NCI-H2029 treated with DMSO at 0.1 percent for 48 hours (cell line): ENCODE measurements at places on chromosomes 3 and 15.

GRCh38 chr15:100900795-100901169 lies 18.4 kb upstream of the LRRK1 start:
- DNase-seq = no peak

- no peak for DNase-seq
Observed at GRCh38 chr15:53171571-53171970, 381.4 kb upstream of the ONECUT1 start.

- DNase-seq = no peak
Observed at GRCh38 chr15:75732809-75733451, 20.3 kb upstream of the CSPG4 start.

- DNase-seq = no peak
Observed at GRCh38 chr3:182904164-182904563, 76.2 kb downstream of the DCUN1D1 start.

GRCh38 chr3:23740517-23740965 lies 65.2 kb upstream of the UBE2E1 start:
- no peak for DNase-seq

DNA sequence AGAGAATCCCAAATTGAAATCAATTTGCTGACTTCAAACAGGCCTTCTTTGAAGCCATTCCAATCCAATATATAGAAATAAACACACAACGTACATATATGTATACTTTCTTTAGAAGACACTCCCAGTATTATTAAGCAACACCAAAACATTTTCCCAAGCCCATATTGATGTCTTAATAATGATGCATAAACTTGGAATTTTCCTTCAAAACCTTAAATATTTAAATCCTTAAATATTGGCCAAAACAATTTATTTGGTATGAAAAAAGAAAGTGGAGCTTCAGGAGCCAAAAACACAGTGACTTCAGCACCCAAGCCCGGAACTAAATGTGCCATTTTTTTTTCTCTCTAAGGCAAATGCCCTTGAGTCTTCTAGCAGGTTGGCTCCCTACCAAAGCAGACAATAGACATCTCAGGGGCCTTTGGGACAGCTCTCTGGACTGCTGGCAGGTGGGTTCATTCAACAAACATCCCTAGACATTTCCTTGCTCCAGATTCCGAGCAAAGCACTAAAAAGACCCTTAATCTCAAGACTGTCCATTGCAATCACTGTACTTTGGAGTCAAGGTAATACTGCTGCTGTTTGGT lies 384.7 kb downstream of the NTRK3 start:
- DNase-seq = peak; percentile 19

DNA sequence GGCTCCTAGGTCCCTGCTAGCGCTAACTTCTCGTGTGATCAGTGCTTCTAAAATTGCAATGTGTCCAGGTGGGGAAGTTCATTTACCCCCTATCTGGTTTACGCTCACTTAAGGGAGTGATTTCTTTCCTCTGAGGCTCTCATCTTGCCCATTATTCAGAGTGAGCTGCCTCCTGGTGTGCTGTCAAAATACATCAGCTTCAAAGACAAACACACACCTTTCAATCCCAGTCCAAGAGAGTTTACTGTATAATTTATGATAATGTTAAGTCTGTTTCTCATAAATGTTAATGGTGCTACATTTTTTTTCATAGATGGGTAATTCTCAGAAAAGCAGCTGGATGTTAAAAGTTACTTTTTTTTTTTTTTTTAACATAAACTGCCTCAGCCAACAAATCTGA lies 112.3 kb downstream of the RORA start:
- DNase-seq = no peak

DNA sequence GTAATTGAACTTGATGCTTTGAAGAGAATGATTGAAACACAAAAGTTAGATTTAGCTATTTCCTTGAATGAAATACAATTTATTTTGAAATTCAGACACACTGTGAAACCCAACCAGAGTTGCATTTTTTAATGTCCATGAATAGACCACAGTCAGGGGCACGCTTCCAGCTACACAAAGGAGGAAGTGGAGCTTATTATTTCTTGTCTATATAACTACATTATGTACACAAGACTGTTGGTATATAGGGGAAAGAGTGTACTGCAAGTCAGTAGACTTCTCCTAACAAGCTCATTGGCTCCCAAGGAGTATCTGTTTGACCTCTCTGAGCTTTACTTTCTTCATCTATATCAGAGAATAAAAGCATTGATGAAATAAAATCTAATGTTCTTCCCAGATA lies 326.2 kb downstream of the RYR3 start:
- DNase-seq = no peak

DNA sequence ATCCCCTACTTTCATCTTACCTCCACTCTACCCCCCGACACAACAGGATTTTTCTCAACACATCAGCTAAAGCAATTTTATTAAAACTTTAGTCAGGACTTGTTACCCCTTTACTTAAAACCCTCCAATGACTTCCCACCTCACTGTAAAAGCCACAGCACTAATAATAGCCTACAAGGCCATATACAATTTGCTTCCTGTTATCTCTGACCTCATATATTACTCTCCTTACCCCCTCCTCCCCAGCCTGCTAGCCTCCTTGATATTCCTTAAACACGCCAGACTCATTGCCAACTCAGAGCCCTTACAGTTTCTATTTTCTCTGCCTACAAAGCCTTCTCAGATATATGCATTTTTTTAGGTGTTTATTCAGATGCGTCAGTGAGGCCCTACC lies 54.4 kb downstream of the DCUN1D1 start:
- DNase-seq = no peak

DNA sequence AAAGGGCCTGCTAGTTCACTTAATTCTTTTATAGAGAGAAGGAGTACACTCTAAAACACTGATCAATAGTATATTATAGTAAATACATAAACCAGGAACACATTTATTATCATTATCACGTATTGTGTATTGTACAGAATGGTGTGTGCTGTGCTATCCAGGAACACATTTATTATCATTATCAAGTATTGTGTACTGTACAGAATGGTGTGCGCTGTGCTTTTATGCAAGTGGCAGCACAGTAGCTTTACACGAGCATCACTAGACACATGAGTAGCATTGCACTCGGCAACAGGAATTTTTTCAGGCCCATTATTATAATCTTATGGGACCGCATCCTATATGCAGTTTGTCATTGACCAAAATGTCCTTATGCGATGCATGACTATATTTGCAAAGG lies 20.9 kb upstream of the MUC20 start:
- DNase-seq = no peak

DNA sequence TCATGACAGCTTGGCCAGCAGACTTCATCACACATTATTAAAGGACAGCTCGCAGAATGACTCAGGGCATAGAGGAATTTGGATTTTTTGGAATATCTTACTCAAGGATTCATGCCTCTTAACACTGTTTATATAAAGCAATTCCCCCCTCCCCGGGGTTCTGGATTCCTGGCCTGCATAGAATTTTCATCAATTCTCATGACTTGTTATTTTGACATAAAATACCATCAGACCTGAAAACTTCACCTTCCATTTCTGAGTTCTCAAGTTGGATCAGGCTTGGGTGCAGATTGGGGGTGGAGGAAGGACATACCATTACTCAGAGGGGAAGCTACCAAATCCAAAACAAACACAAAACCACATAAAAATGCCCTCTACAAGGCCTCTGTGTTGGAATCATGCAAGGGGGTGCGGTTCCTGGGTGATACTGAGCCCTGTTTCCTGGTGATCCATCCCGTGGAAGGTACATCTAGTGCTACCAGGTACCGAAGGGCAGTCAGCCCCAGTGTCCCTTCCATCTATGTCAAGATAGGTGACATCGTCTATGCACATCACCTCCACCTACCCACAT lies 95.3 kb downstream of the DAPK2 start:
- DNase-seq = no peak

- no peak for DNase-seq
Observed at GRCh38 chr15:80570553-80570952, 124.6 kb upstream of the ABHD17C start.

DNA sequence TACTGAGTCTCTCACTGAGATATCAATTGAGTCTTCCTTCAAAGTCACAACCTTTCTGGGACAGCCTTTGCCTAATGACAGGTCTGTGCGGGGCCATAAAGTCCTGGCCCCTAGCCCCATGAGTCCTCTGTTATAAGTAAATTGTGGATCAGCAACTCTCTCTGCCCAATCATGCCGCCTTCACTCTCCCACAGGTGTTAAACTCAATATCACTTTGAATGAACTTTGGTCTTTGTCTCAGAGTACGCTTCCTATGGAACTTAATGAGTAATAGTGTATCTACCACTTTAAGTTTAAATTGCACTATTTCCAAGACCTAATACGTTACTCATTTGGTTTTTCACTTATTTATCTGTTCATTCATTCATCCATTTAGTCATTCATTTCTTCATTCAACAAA lies 826.4 kb downstream of the TUSC7 start:
- DNase-seq = no peak

- no peak for DNase-seq
Observed at GRCh38 chr15:98955961-98956723, 51.5 kb downstream of the PGPEP1L start.

DNA sequence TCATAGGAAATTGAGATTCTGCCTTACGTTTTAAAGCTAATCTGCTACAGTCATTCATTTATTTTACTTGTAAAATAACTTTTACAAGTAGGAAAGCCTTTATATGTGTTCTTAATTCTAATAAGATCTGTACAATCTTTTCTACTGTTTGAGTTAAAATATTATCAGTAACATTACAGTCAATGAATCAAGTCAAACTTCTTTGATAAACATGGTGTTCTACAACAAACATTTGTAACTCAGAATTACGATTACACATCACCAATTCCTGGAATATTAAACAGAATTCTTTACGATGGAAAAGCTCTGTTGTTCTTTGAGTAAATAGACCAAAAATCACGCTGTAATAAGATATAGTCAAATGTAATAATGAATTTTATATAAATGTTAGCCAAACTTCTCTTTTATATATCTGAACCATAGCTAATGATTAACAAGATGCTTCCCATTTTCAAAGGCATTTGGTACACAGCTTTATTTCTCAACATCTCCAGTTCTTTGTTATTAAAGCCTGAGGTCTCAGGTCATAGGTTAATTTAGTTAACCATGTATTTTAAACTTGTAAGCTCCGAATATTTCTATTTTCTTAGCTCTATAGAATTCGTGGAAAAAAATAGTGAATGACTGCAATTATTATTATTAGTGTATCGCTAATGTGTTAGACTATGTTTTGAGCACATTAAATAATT lies 232.4 kb downstream of the NAALADL2 start:
- no peak for DNase-seq

DNA sequence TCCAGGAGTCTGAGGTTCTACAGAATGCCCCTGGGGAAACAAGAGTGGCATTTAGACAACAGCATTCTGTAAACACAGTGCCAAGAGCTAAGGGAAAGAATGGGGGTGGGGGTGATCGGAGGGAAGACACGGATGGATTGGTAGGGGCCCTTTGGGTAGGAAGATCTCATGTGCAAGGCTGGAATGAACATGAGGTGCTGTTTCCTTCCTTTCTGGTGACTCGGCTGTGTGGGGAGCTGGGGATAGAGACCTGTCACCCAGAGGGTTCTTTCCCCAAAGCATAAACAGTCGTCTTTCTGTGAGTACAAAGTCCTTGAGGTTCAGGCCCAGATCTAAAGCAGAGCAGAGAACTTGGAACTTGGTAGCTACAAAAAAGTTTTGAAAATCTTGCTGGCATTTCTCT lies 11.7 kb downstream of the TPM1 start:
- DNase-seq = no peak

DNA sequence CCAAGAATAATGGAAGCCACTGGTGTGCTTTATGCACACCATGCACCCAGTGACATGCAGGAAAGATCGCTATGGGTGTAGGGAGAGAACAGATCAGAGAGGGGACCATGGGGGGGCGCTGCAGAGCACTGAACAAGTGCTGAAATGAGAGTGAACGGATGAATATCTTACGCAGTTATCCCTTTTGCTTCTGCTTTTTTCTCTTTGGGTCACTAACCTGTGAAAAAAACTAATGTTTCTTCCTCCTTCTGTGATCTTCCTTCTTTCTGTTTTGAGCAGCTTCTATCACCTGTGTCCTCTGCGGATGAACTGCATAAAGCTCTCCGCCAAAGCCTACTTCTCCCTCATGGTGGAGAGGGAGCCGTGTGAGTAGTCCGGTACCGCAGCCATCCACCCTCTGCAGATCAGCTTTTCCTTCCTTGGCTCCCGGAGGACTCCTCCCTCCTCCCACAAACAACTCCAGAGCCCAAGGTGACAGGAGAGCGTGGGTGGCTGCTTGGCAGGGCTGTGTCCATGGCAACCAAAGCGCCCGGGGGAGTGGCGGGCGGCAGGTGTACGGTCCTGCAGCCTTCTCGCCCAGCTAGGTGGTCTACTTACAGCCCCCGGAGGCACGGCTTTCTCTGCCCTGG lies 106.2 kb downstream of the DGKG start:
- no peak for DNase-seq

DNA sequence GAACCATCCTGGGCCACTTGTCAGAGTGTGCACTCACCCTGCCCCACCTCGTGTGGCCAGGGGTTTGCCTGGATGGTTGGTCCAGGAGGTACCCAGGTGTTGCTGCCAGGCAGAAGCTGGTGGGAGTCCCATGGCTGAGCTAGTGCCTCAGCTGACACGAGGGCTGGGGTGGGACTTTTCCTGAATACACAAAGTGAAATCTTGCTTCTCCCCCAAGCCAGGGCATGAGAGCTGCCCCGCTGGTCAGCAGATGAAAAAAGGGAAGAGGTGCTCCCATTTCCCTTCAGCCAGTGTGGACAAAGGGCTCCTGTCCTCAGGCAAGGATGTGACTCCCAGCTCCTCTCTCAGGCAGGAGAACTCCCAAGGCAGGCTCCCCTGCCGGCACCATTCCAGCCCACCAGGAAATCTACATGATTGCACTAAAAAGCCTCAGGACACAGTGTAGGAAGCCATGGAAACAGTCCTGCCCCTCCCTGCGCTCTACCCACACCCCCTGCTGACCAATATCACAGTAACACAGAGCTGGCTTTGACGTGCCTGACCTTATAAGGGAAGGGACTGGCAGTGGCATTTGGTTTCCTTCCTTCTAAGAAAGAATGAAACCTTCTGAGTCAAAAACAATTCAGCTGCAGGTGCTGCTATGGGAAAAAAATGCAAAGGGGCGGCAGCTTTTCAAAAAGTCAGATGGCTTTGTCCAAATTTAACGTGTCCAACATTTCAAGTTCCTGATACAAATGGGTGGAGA lies 33.9 kb downstream of the MYO5C start:
- DNase-seq = no peak

- DNase-seq = no peak
Observed at GRCh38 chr3:153602801-153603200, 440.8 kb downstream of the RAP2B start.

DNA sequence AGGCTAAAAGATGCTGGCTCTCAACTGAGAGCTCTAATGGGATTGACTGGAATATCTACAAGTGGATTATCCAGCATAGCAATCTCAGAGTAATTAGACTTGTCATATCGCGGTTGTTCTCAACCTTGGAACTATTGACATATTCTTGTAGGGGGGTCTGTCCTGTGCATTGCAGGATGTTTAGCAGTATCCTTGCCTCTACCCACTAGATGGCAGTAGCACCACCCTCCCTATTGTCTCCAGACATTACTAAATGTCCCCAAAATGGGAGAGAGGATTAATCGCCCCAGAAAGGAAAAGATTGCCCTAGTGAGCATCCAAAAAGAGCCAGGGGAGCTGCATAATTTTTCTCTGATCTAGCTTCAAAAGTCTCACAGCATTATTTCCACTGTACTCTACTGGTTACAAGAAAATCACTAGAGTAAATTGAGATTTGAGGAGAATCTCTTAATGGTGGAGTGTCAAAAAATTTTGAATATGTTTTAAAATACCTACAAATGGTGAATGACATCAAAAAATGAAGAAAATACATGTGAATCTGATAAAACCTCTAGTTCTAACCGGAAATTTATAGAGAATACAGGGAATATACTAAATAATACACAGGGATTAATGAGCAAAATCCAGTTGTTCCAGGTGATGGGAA lies 388.2 kb upstream of the AGTR1 start:
- DNase-seq = peak; percentile 9

GRCh38 chr3:188309437-188310269 lies 155.7 kb downstream of the LPP start:
- DNase-seq = no peak
